Fibroblast of lung (primary cell): ENCODE measurements at places on chromosomes 11 and 22. TPM values are rescaled to one million over a fixed set of nuclear protein-coding genes. Genes with fewer than 3 reads are reported as not detected.

- peak; percentile 84 for DNase-seq
These were observed 28.4 kb downstream of the ZNF143 start for GRCh38 chr11:9489080-9489765.

GRCh38 chr11:73889019-73889418 lies 12.2 kb downstream of the PAAF1 start:
- peak; percentile 56 for DNase-seq

DNA sequence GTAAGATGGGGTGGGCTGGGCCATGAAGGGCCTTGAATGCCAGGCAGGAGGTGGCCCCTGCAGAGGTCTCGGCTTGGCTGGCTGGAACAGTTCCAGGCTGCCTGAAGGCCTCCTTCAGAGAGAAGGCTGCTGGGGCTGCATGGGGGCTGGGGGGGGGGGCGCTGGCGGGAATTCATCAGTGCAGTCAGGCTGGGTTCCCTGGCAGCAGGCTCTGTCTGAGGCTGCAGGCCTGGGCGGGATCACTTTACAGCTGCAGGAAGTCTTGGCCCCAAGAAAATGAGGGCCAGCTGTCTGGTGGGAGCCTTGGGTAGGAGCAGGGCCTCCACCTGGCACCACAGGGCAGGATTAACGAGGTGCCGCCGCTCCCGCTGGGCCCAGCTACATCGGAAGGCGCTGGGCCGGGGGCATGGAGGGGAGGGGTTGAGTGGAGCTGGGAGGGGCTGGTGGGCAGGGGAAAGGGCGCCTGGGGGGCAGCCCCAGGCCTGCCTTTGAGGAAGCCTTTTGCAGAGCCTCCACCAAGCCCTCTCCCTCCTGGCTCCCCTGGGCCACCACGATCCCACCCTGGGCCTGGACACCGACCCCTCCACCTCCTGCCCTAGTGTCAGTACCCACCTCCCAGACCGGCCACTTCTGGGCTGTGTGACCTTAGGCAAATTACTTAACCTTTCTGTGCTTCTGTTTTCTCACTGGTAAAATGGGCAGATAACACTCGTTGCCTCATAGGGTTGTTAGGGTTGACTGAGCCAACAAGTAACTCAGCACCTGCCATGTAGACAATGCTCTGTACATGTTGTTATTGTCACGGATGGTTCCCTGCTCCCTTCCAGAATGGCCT lies 31.0 kb upstream of the HMOX1 start:
- peak; percentile 41 for DNase-seq

DNA sequence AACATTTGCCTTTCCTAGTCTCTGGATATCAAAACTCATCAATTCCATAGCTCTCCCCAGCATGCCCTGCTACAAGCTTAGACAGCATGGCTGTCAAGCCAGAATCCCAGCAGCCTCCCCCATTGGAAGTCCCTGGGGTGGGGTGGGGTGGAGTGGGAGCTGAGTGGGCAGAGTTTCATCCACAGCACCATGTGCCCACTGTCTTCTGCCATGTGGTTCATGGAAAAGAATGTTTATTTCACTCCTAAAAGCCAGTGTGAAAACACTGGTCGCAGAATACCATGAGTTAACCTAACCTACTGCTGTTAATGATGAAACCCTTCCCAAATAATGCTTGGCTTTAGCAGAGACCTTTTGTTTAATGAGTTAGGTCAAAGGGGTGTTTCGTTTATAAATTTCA lies 80.2 kb upstream of the KIRREL3 start:
- DNase-seq = no peak

GRCh38 chr11:14346303-14346955 lies 12.6 kb downstream of the RRAS2 start:
- no peak for DNase-seq

DNA sequence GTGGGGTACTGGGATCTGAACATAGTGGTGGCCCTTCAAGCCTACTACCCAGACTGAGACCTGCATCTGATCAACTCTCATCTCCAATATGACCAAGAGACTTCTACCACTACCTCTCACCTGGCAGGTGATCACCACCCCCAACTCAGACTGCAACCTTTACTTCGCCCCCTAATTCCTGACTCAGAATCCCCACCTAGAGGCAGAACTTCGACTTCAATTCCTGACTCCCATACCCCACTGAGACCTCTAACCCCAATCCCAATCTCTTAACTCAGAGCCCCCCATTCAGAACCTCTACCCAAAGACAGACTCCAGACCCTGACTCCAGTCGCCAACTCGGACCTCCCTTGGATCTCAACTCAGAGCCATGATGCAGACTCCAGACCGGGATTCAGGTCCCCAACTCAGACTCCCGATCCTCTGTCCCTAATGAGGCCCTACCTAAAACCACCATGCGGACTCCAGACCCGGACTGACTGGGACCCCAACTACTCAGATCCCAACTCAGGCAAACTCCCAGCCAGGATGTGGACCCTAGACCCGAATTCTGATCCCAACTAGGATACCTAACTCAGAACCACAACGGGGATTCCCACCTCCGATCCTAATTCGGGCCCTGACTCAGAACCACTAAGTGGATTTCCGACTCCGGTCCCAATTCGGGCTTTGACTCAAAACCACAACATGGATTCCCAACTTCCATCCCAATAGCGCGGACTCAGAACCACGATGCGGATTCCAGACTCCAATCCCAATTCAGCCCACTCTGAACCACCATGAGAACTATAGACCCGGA lies 1.2 kb downstream of the KCNQ1OT1 start:
- DNase-seq = no peak

- DNase-seq = no peak
These were observed 838.2 kb downstream of the NTM start for GRCh38 chr11:132208477-132209055.

DNA sequence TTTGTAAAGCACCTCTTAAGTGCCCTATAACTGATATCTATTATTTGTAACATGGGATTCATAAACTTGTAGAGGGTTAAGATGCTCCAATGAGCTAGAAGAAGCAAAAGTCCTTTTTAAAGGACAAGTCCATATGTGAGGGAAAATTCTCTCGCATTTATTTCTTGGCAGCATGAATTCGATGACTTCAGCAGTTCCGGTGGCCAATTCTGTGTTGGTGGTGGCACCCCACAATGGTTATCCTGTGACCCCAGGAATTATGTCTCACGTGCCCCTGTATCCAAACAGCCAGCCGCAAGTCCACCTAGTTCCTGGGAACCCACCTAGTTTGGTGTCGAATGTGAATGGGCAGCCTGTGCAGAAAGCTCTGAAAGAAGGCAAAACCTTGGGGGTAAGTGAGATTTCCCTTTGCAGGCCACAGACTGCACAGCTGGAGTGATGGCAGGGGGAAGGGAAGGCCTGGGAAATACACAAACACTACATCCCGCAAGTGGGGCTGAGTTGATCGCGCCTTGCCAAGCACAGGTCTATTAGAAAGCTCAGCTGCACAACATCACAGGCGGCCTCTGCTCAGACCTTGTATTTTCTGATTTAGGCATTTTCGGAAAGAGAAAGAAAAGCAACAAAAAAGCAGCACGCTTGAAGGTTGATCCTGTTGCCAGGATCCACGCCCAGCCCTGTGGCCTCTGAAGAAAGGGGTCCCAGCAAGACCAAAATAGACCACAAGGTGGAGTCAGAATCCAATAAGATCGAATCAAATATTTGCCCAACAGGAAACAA lies 1.5 kb downstream of the MS4A8 start:
- no peak for DNase-seq

DNA sequence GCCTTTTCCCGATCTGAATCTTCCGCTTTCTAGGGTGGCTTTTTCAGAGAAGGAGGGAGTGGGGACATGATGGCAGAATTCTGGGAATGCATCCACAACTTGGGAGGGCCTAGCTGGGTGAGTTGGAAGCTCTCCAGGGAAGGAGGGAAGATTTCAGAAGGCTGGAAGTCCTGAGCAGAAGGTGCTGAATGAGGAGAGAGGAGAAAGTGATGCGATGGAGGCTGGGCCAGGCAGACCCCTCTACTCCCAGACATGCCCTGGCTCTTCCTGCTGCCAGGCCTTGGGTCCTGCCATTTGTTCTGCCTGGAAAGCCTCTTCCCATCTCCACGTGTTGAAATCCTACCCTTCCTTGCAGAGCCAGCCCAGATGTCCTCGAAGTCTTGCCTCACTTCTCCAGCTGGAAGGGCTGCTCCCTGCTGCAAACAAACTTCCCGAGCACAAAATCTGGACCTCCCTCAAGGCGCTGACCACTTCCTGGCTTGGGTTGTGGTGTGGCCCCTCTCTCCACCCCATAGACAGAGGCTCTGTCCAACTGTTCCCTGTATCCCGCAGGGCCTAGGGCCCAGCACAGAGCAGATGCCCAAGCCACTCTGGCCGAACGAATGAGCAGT lies 16.8 kb downstream of the LRRC32 start:
- DNase-seq = peak; percentile 71

- DNase-seq = no peak
These were observed 27.0 kb downstream of the ART5 start for GRCh38 chr11:3614742-3615171.

- DNase-seq = no peak
These were observed 53.0 kb downstream of the BRD1 start for GRCh38 chr22:49774499-49775151.

DNA sequence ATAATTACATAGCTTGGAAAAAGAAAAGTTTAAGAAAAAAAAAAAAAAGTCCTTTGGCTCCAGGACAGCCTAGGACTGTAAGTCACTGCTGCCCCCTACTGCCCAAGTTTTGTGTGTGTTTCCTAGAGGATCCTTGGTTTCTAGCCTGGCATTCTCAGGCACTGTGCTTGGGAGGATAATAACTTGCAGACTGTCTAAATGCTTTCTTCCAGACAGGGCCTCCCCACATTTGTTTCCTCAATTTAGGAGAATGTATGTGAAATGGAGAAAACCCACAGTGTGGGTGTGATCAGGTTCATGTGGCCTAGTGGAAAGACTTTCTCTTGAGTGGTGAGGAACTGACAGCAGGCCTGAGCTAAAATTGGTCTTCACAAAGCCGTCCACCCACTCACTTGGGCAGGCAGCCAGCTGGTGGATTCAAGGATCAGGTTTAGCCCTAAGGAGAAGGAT lies 191.0 kb downstream of the NAV2 start:
- DNase-seq = peak; percentile 75

DNA sequence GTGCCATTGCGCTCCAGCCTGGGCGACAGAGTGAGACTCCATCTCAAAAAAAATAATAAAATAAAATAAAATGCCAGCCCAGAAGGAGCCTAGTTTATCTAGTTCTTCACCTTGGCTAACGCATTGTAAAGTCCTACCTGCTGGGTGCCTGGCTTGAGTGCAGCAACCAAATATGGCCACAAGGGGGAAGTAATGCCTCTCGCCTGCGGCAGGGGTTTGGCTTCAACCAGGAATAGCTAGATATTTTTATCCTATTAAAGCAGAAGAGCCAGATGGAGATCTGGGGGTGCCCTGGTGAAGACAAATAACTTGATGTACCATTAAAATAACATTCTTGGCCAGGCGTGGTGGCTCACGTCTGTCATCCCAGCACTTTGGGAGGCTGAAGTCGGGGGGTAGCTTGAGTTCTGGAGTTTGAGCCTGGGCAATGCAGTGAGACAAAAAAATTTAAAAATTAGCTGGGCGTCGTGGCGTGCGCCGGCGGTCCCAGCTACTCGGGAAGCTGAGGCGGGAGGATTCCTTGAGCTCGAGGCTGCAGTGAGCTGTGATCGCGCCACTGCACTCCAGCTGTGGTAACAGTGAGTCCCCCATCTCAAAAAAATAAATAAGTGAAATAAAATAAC lies 20.6 kb upstream of the PLEKHB1 start:
- peak; percentile 65 for DNase-seq

DNA sequence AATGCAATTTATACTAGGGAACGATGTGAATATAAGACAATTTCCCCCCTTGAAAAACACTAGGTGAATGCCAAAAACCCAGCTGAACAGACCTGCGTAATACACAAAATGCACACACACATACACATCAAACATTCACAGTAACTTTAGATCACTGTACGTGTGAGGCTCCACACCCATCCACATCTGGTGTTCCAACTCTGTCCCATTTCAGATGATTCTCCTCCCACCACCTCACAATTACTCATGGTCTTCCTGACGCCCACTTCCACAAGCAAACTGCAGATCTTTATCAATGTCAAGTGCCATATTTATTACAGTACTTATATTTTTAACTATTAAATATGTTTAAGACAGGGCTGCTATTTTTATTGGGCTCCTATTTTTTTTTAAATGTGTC lies 57.8 kb upstream of the TENM4 start:
- DNase-seq = peak; percentile 57

- DNase-seq = no peak
These were observed 753 bp upstream of the PPARA start for GRCh38 chr22:46149512-46150033.

- no peak for DNase-seq
These were observed 125.0 kb downstream of the UVRAG start for GRCh38 chr11:75939992-75940391.

DNA sequence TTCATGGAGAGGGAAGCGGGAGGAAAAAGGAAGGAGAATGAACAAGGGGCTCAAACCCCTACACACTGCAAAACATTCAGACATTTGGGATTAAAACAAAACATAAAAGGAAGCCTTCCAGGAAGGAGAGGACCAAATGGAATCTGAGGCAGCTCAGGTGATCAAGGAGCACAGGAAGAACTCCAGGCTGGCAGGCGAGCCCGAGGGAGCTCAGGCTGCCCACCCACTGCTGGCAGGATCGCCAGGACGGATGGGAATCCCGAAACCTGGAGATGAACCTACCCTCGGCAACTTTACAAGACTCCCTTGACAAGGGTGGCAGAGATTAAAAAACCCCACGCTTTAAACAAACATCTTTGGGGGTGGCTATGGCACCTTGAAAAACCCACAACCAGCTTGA lies 5.0 kb upstream of the PYGM start:
- no peak for DNase-seq

Gene OR5P2
- 0.17 TPM in 1 of 2 replicates, not detected in the other for total RNA-seq

Gene CATSPER1
- total RNA-seq = not detected in 2 replicates

Gene CCDC86
- total RNA-seq = 7.2 and 7.4 TPM in 2 replicates

Gene GLYATL1
- 0.33 TPM in 1 of 2 replicates, not detected in the other for total RNA-seq

Gene DEPDC7
- 5.6 and 8.4 TPM in 2 replicates for total RNA-seq

Gene CALCA
- total RNA-seq = not detected in 2 replicates
